Foreskin keratinocyte (primary cell): ENCODE measurements at places on chromosomes 3 and 15. TPM values are rescaled to one million over a fixed set of nuclear protein-coding genes. Genes with fewer than 3 reads are reported as not detected.

GRCh38 chr3:121155028-121155427 is 247.0 kb downstream of the STXBP5L start:
- no peak for DNase-seq

DNA sequence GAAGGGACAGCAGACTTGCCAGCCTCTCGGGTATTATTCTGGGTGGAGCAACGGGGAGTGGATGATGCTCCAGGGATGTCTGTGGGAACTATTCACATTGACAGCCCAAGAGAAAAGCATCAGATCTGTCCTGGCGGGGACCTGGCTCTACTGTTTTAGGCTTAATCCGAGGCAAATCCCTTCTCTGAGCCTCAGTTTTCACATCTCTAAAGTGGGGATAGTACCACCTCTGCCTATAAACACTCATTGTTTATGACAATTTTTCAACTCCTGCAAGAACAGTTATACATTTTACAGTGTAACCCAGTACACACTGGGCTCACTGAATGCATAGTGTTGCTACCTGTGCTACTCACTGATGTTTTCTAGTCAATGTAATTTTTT is 9.3 kb downstream of the PDIA5 start:
- no peak for DNase-seq

GRCh38 chr3:18618723-18619122 is 193.6 kb upstream of the SATB1 start:
- DNase-seq = no peak

CILP gene
- not detected in 2 replicates for polyA plus RNA-seq
